ENCODE measurements at places on chromosomes 7 and 10.

DNA sequence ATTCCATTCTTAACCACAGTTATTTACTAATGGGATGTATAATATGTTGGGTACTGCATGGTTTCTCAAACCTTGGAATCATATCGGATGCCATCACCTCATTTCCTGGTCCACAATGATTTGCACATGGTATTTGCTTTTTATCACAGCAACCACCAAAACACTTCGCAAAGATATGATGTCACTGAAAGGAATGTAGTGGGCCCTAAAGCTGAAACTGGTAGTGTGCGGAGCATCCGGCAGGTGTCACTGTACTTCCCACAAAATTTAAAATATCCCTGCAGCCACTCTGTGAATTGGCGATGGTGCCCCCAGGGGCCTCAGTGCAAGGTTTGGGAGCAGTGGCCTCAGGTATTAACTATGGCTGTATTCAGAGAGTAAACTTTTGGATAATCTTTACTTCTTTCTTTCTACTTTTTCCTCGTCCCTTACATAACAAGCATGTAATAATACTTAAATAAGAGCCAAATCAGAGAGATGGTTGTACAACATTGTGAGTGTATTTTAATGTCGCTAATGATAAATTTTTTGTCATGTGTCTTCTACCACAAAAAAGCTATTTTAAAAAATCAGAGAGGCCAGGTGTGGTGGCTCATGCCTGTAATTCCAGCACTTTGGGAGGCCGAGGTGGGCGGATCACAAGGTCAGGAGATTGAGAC, 66.2 kb downstream of the FAM241B start:
- DNase-seq = no peak

DNA sequence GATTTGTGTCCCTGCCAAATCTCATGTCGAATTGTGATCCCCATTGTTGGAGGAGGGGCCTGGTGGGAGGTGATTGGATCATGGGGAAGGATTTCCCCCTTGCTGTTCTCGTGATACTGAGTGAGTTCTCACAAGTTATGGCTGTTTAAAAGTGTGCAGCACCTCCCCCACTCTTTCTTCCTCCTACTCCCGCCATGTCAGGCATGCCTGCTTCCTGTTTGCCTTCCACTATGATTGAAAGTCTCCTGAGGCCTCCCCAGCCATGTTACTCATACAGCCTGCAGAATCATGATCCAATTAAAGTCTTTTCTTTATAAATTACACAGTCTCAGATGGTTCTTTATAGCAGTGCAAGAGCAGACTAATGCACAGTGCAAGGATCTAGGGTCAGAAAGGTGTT, 75.4 kb downstream of the CALD1 start:
- DNase-seq = no peak

DNA sequence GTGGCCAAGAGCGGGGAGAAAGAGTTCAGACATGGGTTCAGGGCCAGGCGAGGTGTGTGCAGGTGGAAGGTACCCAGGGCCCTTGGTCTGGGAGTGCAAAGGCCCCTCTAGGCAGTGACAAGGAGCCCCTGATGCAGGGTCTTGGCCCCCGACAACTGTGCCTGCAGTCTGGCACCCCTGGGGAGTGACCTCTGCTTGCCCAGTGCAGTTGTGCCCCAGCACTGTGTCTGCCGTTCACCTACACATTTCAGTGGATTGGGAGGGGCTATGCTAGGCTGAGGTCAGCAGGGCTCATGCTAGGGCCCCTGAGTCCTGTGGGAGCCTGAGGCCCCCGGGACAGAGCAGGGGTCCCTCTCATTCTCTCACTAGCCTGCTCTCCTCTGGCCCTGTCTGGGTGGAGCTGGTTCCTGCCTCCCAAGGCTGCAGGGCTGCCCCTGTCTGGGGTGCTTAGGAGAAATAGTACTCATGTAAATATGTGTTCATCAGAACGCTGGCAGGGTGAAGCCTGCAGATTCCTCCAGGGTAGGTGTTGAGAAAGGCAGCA, 550.4 kb downstream of the TCERG1L start:
- DNase-seq = no peak

GRCh38 chr10:218798-219197, 83.5 kb downstream of the ZMYND11 start:
- DNase-seq = no peak

GRCh38 chr10:107548301-107548700, 383.8 kb upstream of the SORCS1 start:
- DNase-seq = peak; percentile 88

GRCh38 chr7:103989785-103990767, 618 bp upstream of the RELN start:
- no peak for DNase-seq

GRCh38 chr10:35025916-35026315, 64.2 kb downstream of the CUL2 start:
- no peak for DNase-seq

GRCh38 chr10:104040862-104041789, 44.6 kb downstream of the COL17A1 start:
- no peak for DNase-seq

GRCh38 chr10:64535131-64535867, 1014.1 kb downstream of the REEP3 start:
- DNase-seq = no peak

DNA sequence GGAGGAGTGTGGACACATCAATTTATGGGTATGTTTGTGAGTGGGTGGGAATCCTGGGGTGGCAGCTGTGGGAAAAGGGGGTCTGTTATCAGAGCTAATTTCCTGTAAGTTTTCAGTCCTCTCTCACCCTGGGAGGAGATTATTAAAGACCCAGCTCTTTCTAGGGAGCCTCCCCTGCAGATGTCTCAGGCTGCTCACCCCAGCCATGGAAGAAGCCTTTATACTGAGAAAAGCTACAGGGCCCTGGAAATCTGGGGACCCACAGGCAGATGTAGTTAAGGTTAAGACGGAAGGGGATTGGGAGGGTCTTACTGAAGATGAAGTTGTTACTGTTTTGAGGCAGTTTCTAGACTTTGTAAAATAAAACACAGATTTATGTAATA, 4.6 kb downstream of the ZNF680 start:
- DNase-seq = no peak

GRCh38 chr7:155591055-155591775, 44.9 kb upstream of the CNPY1 start:
- DNase-seq = no peak

DNA sequence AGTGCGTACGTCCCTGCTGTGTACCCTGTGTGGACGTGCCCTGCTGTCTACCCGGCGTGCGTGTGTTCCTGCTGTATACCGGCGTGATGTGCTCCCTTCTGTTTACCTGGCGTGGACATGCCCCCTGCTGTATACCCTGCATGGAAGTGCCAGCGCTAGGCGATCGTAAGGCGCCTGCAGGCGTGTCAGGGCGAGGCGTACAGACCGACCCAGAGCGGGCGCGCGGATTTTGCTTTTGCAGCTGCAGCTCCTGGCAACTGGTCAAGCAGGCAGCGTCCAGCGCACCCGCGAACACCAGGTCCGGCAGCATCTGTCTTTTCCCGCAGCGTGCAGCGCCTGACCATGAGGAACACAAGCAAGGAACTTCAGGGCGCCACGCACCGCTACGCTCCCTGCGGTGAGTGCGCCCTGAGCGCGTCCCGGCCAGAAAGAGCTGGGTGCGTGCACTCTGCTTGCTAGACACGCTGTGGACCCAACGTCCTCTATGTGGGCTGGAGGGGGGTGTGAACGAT, 680 bp downstream of the C7orf57 start:
- DNase-seq = peak; percentile 17

GRCh38 chr7:102813191-102814024, 64.6 kb downstream of the FAM185A start:
- DNase-seq = no peak

GRCh38 chr10:5895804-5896203, 5.8 kb downstream of the FBH1 start:
- no peak for DNase-seq

DNA sequence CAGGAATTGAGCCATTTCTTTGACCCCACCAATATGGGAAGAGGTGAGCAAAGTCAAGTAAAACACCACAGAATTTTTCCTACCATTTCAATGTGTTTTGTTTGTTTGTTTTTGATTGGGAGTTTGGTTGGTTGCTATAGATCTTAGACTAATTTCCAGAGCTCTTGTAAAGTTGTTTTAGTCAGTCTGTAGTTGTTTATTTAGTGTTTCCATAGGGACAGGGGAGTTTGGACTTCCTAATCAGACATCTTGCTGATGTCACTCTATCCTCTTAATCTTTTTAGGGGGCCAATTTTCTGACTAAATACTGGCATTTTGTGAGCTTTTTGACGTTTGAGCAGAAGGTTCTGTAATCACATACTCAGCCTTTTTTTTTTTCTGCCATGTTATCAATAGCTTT, 266.9 kb downstream of the ABCA13 start:
- no peak for DNase-seq

DNA sequence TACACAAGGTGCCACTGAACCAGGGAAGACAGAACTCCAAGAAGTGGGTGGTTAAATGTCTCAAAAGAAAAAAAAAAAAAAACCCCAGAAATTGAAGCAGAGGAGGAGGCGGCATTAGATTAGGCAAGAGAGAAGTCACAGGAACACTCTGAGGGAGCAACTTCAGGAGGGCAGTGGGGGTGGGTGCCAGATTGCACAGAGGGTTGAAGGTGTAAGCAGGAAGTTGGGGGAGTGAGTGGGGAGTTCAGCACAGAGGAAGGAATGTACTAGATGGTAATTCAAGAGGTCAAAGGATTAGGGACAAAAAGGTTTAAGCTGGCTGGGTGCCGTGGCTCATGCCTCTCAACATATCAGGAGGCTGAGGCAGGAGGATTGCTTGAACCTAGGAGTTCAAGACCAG, 110.0 kb upstream of the PDLIM1 start:
- DNase-seq = no peak

GRCh38 chr7:149723082-149723767, 50.2 kb downstream of the ZNF467 start:
- DNase-seq = no peak

GRCh38 chr10:128722947-128723346, 596.7 kb upstream of the MKI67 start:
- no peak for DNase-seq

DNA sequence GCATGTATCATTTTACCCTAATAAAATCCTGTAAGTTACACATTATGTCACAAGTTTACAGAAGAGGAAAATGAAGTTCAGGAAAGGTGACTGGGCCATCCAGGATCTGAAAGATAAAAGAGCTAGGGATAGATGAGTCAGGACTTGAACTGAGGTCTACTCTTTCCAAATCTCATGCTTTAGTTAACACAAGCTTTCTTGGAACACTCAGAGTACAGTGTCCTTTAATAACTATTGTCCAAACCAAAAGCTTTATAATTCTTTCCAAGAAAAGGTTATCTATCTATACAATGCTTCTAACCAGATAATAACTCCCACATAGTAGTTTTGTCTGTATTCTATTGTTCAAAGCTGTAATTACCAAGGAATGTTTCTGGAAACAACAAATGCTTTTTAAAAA, 164.6 kb downstream of the LRRN3 start:
- no peak for DNase-seq

DNA sequence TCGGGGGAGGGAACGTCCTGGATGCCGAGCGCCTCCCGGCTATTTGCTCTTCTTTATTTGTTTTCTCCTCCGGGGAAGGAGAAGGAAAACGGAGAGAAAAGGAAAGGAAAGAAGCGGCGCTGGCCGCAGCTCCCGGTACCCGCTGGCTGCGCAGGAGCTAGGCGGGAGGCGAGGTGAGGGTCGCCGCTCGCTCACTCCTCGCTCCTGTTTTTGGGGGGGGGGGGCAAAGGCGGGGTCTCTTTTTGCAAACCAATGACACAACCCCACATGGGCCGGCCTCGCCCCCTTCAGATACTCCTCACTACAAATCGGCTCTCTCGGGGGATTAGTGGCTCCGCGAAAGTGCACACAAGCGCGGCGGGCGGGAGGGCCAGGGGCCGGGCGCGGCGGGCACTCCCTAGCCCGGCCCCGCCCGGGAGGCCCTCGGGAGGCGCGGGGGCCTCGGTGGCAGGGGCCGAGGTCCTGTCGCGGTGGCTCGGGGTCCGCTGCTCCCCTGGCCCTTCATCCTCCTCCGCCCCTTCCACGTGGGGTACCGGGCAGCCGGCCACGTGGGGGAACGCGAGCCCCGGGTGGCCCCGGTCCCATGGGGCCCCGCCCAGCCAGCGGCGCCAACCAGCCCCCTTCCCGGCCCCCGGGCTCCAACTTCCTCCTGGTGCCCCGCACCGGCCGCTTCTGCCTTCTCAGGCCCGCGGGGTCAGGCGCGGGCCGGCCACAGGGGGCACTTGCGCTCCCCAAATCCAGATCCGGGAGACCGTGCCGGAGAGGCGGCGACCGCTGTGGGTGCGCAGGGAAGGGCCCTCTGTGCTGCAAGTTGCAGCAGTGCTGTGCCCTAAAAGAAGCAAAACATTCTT, 718 bp upstream of the CTBP2 start:
- DNase-seq = peak; percentile 65

DNA sequence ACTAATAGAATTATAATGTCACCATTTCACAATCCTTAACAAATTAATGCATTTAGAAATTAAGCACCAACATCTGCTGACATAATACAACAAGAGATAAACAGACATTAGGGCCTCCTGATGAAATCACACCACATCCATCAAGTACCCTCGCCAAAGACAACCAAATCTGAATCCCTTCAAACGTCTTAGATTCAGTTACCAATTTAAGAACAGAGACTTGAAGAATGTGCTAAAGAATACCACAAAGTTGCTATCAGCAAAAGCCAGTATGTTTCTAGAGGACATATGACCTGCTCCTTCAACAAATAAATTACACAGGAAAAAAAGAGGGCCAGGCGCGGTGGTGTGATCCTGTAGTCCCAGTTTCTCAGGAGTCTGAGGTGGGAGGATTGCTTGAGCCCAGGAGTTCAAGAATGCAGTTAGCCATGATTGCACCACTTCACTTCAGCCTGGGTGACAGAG, 144.5 kb downstream of the REEP3 start:
- DNase-seq = no peak

DNA sequence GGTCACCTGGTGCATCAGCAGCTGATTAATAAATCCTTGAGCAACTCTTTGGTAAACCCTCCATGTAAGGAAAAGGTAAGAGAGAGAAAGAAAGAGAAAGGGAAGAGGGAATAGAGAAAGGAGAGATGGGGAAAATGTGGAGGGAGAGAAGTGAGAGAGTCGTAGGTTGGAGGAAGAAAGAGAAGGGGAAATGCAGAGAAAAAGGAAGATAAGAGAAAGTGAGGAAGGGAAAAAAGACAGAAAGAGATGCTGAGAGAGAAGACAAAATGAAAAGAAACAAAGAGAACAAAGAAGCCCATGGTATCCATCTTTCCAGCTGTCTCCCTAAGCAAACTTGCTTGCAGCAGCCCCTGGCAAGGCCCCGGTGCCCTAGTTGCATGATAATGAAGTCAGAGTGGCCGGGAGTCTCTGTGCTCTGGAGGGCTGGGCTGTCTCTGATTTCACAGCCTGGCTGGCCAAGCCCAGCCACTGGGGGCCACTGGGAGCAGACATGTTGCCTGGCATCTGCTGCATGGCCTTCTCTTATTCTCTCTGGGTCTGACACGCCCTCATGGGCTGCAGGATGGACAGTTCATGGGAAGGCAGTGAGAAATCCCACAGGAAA, 48.4 kb downstream of the PRR15 start:
- no peak for DNase-seq

DNA sequence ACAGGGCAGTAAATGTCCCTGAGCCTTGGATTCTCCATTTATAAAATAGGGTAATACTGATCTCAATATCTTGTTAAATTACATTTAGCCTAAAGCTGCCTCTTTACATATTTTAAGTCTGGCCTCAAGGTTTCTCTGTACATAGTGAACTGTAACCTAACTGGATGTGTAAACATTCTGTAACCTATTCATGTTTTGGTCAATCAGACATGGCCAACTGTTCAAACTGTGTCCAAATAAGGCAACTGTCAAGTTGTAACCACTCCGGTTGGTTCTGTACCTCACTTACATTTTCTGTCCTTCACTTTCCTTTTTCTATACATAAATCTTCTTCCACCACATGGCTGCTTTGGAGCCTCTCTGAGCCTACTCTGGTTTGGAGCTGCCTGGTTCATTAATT, 107.1 kb upstream of the ITGB1 start:
- no peak for DNase-seq

Data from posterior cingulate gyrus (tissue), 11 donors.